Activated naive CD4-positive, alpha-beta T cell treated with Interleukin-2 at 50 U/mL for 16 hours (primary cell): ENCODE measurements at places on chromosomes 6 and 20.

GRCh38 chr20:703006-703405 lies 27.4 kb upstream of the SCRT2 start:
- DNase-seq: no peak

- no peak for DNase-seq
Observed at GRCh38 chr6:108944707-108945680, 96.8 kb downstream of the ARMC2 start.

DNA sequence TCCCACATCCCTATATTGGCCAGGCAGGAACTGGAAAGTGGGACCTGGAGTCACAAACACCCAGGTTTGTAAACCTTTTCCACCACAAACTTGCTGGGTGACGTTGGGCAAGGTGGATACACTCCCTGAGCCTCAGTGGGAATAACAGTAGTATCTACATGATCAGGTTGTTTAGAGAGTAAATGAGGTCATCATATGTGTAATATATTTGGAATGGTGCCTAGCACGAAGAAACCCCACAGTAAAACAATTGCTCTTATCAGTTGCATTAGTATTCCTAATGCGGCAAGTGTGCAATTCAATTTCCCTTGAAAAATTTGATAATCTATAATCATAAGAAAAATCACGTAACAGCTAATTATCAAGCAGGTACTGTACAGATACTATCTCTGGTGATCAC lies 51.9 kb downstream of the HIVEP2 start:
- DNase-seq: no peak

- DNase-seq: no peak
Observed at GRCh38 chr20:24694157-24694726, 224.8 kb downstream of the SYNDIG1 start.

DNA sequence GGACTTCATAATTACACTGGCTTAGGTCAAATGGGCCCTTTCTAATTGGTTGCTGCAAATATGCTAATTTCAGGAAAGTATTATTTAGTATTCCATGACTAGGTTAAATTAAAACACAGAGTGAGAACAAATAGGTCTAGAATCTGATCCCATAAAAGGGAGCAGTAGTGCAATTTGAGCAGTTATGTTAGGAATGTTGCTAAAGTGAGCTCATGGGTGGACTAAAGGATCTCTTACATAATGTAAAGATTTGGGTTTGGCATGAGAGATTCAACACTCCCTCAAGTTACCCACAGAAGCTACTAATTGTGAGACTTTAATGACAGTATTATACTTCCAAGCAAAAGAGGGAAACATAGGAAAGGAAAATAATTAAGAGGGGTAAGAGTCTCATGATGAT lies 109.1 kb downstream of the C6orf58 start:
- no peak for DNase-seq

GRCh38 chr6:40634429-40634828 lies 47.3 kb upstream of the LRFN2 start:
- DNase-seq: no peak
